ENCODE measurements at places on chromosomes 5 and 9. TPM values are rescaled to one million over a fixed set of nuclear protein-coding genes. Genes with fewer than 3 reads are reported as not detected.

Gene ITGA2
- 1.6 TPM for total RNA-seq

- DNase-seq = no peak
These were observed 29.0 kb upstream of the GGTA1 start for GRCh38 chr9:121528642-121529041.

Gene NXNL2
- total RNA-seq = 0.54 TPM

Gene SPRY4
- 1.3 TPM for total RNA-seq

DNA sequence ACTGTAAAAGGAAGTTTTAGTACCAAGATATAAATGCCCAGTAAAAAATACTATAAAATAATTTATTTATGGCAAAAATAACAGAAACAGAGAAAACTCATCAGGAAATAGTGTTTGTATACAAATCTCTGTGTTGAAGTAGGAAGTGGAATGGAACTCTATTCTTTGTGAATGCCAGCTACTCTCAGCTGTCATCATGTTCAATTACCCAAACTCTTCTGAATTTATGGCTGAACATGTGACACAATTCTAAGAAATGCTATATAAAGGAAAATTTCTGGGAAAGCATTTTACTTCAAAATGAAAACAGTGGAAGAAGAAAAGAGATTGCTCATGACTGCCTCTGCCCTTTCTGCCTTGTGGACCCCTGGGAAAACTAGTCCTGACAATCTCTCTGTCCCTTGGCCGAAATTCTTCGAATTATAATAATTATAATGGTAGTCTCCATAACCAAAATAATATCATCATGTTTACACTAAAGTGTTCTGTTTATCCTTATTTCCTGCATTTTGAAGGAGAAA, 522.3 kb upstream of the ST8SIA4 start:
- no peak for DNase-seq

DNA sequence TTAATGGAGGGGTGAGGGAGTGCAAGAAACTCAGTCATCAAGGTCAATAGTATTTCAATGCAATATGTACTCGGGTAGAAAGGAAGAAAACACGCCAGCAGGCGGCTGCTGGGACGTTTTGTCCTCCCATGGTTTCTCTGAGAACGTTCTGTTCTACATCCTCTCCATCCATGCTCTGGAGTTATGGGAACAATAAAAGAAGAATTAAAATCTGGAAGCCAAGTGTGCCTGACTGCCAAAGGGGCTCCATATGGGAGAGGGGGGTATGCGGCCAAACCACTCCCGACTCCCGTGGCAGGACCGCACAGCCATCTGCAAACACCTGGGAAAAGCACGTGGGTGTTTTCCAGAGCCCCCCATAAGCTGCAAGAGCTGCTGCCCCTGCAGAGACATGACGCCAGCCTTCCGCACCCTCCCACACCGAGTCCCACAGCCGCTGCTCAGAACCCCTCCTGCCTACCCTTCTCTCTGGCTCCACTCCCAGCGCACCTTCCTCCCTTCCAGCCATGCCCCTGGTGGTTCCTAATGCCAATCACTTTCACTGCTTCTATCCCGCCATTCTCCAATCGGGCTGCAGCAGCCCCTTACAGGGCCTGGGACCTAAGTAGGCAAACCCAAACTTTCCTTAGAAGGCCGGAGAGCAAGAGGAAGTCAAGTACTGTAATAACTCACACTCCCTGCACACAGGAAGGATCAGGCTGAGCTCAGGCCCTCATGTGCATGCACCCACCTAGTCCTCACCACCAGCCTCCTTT, 241.6 kb downstream of the SYK start:
- DNase-seq = no peak

- no peak for DNase-seq
These were observed 511 bp upstream of the SPDL1 start for GRCh38 chr5:169583101-169583423.

- DNase-seq = no peak
These were observed 263.9 kb downstream of the PAPPA start for GRCh38 chr9:116417464-116417863.

Data from hematopoietic multipotent progenitor cell (in vitro differentiated cells).